Stimulated activated CD4-positive, alpha-beta T cell treated with anti-CD3 and anti-CD28 coated beads, Interleukin-12 subunit alpha, Interleukin-12 subunit beta, amount 100 ng/mL, for 48 hours (primary cell): ENCODE measurements at places on chromosomes 7 and 10.

GRCh38 chr7:49187543-49188268, 263.4 kb downstream of the CDC14C start:
- no peak for DNase-seq

DNA sequence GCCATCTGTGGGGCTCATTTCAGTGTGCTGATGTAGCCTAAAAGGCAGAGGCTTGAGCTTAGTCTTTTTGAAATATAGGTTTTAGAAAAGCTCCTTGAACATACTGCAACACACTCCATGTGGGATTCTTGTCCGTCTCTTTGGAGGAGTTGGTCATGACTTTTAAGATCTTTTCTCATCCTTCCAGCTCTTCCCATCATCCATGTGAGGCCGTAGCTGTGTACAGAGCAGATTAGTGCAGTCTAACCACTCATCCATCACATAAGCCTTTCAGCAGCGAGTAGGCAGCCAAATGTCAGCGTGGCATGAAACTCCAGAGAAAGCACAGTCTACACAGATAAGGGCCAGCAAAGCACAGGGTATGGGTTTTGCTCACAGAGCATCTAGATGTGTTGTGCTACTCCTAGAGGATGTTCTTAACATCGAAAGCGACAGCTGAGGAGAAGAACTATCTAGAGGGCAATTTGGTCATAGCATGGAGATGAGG, 28.1 kb upstream of the NPVF start:
- DNase-seq: no peak

DNA sequence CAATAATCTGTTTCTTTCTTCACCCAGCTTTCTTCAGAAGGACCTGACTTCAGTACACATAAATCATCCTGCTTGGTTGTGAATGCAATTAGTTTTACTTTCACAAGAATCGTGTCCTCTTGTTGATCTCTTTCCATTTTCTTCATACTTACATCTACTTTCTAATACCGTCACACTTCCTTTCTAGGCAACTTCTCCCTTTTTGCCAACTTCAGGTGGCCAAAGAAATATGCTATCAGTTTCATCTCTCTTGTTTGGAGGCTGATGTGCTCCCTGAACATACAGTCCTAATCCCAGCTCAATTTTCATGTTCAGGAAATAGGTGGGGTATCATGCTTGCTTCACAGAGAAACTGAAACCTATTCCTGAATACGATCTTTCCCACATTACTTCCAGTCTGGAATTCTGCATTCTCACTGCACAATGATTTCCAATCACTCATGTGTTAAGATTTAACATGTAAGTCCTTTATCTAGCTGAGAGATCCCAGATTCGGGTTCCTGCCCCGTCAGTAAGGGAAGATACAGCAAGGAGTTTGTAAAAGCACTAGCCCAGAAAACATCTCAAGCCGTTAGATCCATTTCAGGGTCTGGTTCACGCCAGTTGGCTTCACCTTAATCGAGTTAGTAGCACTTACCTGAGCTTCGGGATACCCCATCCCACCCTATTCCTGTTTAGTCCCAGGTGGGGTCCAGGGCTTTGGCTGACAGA, 994 bp downstream of the SLC25A28 start:
- DNase-seq: no peak

DNA sequence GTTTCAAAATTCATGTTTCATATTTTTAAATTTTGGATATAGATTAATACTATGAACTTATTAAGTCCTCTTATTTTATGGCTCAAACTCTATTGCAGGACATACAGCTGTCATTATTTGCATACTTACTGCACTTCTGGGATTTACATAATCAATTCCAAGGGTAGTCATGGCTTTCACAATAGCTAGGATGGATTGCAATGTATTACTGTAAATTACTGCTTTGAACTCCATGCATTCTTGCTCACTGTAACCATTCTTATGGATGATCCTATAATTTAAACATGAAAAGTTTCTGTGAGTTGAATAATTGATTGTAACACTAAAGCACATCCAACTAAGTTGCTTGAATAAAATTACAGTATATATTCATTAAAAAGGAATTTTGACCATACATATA, 23.5 kb downstream of the GNAT3 start:
- DNase-seq: no peak

- no peak for DNase-seq
Measured at GRCh38 chr7:12294701-12295100, 83.6 kb downstream of the TMEM106B start.

GRCh38 chr10:7866176-7866575, 47.9 kb downstream of the TAF3 start:
- DNase-seq: no peak

DNA sequence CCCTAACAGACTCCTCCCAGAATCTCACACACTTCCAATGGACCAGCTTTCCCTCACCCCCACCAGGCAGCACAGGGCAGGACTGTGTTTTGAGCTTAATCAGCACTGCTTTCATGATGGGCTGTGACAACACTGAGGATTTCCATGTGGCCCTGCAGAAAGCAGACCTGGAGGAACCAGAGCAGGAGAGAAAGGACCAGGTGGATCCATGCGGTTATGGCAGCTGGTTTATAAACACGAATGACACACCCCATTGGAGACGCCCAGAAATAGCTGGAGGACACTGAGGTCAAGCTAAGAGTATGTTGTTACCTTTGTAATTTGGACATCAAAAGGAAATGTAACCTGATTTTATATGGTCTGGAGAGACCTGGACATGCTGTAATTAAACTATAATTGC, 31.7 kb upstream of the HERPUD2 start:
- no peak for DNase-seq

DNA sequence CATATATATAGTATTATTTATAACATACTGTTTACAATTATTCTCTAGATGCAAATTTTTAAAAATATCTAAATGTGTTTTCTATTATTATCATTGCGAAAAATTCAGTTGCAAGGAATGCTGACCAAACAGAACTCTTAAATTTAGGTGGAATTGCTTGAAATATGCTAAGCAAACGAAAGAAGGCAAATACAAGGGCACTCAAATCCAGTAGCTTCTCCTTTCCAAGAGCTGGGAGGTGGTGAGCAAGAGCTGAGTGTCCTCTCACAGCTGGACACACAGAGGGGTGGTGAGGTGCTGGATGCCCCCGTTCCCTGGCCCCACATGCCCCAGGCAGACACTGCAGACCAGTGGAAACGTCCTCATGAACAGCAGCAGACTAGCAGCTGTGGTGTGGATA, 166.0 kb downstream of the TAX1BP1 start:
- no peak for DNase-seq

GRCh38 chr10:72702868-72703581, 11.1 kb downstream of the MCU start:
- no peak for DNase-seq

DNA sequence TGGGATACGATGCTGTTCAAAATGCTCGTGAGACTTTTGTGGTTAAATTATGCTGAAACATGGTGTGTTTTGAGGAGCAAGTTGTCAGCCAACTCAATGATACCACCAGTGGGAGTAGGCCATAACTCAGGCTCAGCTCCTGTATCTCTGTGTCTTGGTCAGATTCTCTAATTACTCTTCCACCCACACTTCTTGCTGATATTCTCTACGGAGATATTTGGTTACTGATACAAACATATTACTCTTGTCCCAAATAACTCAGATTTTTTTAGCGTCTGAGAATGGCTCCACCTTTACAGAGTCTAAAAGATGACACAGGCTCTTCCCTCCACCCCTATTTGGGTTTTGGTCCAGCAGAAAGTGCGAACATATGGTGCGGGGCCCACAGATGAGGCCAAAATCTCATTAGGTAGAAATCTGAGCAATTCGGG, 168.9 kb downstream of the PKD1L1 start:
- no peak for DNase-seq

DNA sequence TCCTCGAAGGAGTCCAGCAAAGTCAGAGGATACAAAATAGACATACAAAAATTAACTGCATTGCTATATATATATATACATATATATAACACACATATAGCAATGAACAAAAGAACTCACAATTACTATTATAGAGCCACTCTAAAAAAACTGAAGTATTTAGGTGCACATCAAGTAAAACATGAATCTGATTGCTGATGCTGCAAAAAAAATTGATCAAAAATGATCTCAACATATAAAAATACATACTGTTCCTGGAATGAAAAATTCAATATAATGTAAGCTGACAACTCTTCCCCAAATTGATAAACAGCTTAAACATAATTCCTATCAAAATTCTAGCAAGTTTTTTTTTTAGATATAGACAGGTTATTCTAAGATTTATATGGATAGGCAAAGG, 126.8 kb downstream of the ALOX5 start:
- DNase-seq: no peak

DNA sequence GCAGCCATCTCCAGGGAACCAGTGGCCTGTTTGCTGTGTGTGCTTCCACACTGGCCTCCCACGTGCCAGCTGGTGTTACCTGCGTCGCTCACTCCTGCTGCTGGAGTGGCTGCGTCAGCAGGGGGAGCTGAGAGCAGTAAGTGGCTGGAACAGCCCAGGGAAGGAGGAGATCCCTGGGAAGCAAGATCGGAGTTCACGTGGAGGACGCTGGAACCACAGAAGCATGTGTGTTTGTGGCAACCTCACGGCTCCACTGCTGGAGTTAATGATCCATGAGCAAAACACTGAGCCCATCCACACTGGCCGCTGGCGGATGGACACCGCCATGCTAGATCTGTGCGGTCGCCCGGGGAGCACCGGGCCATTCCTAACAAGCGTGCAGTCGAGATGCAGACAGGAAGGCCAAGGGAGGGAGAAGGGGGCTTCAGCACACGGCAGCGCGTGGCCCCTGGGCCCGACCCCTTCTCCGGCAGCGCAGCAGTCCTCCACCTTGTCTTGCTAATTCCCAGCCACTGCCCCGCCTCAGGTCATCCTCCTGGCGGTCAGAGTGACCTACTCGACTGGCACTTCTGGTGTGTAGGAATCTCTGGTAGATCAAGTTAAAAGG, 68.5 kb upstream of the EEPD1 start:
- DNase-seq: no peak

DNA sequence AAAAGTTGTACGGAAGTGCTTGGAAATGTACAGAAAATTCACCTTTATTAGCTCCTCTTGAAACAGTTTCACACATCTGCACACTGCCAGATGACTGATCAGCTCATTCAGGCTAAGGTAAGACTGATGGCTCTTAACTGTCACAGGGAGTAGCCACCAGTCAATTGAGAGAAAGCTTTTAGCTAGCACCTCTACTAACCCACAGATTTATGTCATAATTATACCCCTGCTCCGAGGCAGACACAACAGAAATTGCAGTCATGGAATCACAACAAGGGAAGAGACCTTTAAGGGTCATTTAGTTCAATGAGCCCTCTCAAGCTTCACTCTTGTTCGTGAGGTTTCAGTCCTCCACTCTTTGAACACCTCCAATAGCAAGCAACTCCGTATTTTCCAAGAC, 235.4 kb downstream of the TRIL start:
- DNase-seq: no peak

DNA sequence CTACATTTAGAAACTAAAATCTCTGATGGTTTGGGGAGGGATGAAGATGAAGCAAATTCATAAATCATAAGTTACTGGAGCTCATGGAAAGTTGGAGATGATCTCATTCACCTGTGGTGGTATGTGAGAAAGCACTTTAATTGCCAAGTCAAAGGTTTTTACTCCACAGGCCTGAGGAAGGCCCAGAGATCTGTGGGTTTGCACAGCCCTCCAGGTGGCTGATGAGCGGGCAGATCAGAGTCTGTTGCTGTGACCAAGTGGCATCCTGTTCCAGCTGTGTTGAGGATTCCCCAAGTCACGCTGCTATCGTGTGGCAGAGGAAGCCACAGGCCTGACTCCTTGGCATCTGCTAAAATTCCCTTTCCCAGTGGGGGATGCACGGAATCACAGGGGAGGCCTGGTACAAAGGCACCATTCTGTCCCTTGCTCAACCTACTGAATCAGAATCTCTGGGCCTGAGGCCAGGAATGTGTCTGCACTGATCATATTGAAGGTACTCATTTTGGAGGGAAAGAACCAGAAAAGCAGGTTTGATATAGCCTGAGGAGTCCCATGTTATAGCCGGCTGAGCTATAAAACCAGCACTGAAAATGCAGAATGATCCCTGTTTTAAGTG, 19.7 kb upstream of the DDC start:
- DNase-seq: no peak

DNA sequence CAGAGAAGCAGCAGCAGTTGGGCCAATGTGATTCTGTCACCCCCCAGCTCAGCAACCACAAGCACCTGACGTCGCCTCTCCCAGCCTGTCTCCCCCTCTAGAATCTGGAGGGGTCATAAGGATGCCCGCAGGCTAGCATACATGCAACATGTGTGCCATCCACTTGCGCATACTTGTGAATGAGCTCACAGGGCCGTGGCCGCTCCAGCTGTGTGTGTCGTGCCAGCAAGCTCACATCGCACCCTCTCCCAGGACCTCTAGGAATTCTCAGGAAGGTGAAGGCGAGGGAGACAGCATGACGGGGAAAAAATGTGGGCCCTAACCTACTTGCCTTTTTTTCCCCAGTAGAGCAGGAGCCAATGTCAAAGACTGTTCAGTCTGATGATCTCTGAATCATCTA, 80.3 kb downstream of the STRA8 start:
- no peak for DNase-seq

GRCh38 chr7:922334-923107, 32.0 kb downstream of the ADAP1 start:
- DNase-seq: no peak

DNA sequence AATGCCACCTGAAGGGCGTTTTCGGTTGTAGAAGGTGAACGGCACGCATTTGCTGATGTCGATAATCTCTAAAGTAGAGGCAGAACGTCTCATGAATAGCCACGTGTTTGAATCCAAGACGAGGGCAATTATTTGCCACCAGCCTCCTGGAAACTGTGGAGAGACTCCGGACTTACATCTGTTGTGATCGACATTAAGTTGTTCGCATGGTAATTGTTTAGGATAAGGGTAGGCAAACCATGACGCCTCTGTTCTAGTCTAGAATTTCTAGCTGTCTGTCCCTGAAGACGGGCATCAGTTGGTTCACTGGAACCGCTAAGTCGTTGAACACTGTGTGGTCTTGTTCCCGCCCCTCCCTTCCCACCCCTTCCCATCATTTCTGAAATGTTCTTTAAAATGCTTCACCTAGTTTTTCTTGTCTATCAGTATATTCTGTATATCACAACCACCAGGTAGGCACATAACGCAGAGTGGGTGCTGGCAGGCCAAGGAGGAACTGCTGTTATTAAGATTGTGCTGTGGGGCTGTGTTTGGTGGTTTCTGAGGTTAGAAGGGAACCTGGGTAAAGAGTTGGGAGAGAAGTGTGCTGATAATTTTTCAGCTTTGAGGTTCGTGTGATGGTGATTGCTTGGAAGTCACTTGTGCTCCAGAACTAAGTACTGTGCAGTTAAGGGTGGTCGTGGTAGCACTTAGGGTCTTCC, 1.2 kb downstream of the UBE3C start:
- DNase-seq: no peak
